Activated T-cell treated with anti-CD3 and anti-CD28 coated beads, Interleukin-2, amount 50 U/mL, for 72 hours (primary cell): ENCODE measurements at places on chromosomes 1 and 21. TPM values are rescaled to one million over a fixed set of nuclear protein-coding genes. Genes with fewer than 3 reads are reported as not detected.

GRCh38 chr1:243261390-243261789 lies 5.5 kb downstream of the SDCCAG8 start:
- no peak overlapping the region for H3K4me3 ChIP-seq
- no peak for DNase-seq
- no peaks in the 10 kb centered on the region for H3K27me3 ChIP-seq

GRCh38 chr21:38392661-38393060 lies 105.6 kb downstream of the ERG start:
- no peaks in the 10 kb centered on the region for H3K4me1 ChIP-seq
- no peak overlapping the region for H3K4me3 ChIP-seq
- no peaks in the 10 kb centered on the region for H3K36me3 ChIP-seq
- DNase-seq = no peak

- H3K4me1 ChIP-seq = no peaks in the 10 kb centered on the region
- no peak overlapping the region for H3K4me3 ChIP-seq
- peaks cover 12% of the 10 kb centered on the region for H3K27me3 ChIP-seq
These were observed 138.4 kb downstream of the PLXNA2 start for GRCh38 chr1:208105756-208106155.

GRCh38 chr1:91768786-91769725 lies 116.9 kb downstream of the TGFBR3 start:
- H3K36me3 ChIP-seq = peaks cover 4% of the 10 kb centered on the region
- peaks cover 20% of the 10 kb centered on the region for H3K4me1 ChIP-seq
- H3K4me3 ChIP-seq = no peak overlapping the region
- DNase-seq = no peak

DNA sequence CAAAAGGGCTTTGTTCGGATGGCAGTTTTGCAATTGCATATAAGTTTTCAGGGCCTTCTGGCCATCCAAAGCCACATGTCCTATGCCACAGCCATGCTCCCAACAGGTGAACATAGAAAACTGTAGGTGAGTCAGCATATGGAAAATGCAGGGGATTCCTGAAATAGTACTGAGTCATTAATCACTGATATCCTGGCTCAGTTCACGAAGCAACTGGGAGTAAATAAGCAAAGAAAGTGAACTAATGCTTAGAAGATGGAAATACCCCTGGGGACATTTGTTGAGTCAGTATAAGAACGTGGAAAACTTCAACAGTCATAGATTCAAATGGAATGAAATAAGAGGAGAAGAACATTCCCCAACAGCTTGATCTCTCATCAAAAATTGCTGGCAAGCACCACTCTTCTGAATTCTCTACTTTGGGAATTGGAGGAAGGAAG lies 148.9 kb upstream of the RUNX1 start:
- peak overlapping the region; percentile 60 for H3K4me3 ChIP-seq
- DNase-seq = no peak

DNA sequence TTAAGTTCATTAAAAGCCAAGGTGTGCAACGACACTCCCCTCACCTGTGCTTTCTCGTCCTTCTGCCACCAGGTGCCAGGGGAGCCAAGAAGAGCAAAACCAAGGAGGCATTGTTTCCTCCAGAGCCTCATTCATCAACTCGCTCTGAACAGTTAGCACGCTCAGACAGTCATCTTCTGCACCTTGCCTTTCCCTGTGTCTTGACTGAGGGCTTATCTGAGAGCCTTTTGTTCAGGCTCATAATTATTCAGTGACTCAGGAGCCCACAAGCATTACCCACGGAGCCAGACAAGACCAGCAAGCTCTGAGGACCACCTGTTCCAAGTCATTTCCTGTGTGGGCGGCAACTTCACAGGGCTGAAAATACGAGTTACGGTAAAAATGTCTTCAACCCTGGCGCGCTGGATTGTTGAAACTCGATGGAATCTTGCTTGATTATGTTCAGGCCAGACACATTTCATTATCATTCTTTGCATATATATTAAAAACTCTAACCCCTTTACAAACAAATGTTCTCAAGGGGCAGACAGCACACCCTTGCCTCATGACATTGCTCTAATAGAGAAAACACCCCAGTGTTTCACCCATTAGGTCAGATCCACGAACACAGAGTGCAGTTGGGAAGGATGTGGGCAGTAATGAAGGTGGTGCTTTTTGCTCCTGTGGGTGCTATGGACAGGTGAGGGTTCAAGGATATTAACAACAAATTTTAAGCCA lies 89.7 kb upstream of the RUNX1 start:
- no peaks in the 10 kb centered on the region for H3K27me3 ChIP-seq
- H3K27ac ChIP-seq = peak overlapping the region; percentile 92
- peak; percentile 62 for DNase-seq
- H3K36me3 ChIP-seq = peaks cover 2% of the 10 kb centered on the region
- peak overlapping the region; percentile 70 for H3K4me3 ChIP-seq
- H3K4me1 ChIP-seq = peaks cover 51% of the 10 kb centered on the region

TMEM61 gene
- not detected for total RNA-seq

MYBPH gene
- total RNA-seq = not detected

RGL1 gene
- total RNA-seq = 2.2 TPM

ATP1A2 gene
- total RNA-seq = not detected

TMCO1 gene
- 68.4 TPM for total RNA-seq

TMEM35B gene
- 29.8 TPM for total RNA-seq

OR14I1 gene
- total RNA-seq = not detected

G0S2 gene
- 25.9 TPM for total RNA-seq
